ENCODE measurements at places on chromosomes 5 and 9.

- DNase-seq, result no peak
Observed at GRCh38 chr9:5178126-5178805, 7.2 kb downstream of the INSL6 start.

GRCh38 chr9:127035423-127035822 lies 87.0 kb downstream of the ANGPTL2 start:
- no peak for DNase-seq

DNA sequence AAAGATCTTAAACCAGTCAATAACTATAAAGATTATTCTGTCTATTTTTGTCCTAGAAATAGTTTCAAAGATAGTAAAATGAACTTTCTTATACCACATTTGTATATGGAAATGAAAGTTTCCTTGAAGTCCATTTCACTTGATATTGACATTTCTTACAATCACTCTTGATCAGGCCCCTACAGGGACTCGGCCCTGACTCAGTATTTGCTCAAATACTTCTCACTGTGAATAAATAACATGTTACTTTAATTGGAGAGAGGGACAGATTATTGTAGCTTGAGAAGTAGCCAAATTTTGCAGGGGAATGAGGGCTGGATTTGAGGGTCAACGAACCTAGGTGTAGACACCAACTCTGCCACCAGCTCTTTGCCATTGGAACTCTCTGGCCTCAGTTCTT lies 25.6 kb upstream of the SMARCA2 start:
- no peak for DNase-seq

DNA sequence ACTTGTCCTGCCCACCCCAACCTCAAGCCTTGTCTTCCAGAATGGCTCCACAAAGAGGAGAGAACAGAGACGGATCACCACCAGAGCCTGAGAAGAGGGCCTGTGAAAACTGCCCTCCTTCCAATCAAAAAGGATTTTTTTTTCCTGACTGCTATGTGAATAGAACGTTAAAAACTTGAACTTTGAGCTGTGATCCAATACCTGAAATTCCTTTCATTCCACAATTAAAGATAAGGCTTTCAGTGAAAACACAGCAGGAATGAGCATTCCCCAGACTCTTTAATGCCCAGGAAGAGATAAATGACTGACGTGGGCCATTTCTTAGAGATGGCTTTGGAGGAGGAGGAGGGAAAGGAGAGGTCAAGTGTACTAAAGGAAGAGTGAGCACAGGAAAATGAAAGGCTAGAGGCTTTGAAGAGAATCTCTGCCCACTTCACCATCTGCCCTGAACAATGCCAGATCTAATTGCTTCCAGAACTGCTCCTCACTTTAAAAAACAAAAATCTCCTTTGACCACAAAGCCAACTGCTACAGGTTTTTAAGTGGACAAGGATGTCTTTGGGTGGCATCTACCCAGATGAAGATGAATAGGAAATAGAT lies 177.9 kb upstream of the MAP3K1 start:
- no peak for DNase-seq

DNA sequence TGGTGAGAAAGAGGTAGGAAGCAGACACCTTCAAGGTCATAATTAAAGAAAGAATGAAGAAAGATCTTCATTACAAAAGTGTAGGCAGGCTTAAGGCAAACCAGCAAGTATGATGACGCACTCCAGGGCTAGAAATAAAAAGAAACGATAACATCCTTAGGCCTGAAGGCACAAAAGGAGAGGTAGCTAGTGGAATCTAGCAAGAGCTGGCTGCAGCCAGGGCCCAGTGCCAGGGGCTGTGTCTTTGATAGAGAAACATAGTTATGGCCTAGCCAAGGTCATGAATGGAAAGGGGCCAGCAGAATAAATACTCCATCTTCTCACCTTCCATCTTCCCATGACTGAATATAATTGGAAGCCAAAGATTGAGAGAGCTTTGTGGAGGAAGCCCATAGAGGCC lies 6.8 kb upstream of the SH3TC2 start:
- no peak for DNase-seq

GRCh38 chr5:109191153-109191558 lies 218.6 kb downstream of the PJA2 start:
- DNase-seq, result no peak

DNA sequence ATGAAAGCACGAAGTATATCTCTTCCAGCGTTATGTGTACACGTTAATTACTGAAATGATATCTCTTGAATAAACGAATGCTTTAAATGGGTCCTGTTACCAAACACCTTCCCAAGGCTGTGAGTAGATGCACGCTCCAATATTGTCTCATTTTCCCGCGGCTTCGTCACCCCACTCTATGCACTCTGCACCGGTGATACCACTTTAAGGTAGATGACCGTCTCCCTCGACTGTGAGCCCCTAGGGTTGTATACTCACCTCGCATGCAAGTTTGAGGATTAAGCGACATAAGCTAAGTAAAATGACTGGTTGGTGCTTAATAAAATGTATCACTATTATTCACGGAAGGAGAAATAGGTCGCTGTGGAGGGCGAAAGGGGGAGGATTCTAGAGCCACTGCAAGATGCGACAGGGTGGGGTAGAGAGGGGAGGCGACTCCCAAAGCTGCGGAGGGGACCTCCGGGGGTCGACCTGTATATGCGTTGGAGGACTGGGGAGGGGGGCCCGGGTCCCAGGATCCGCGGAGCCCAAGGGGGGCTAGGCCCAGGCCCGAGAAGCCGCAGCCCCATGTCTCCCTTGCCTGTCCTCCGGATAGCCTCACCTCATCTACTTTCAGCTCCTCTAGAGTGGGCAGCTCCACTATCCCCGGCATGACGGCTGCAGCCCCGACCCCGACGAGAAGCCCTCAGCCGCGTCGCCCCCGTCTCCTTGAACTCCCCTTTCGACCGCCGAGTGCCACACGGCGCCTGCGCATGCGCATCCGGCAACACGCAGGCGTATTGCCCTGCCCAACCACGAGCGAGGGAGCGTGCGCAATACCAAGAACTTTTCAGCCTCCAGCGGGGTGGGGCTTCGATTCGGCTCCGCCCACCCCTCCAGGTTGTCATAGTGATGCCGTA lies at the start of the genes MORN5 and NDUFA8:
Gene MORN5, plus strand, starts transcription at position 883 of the 899 bp plus-strand sequence. CDS start 65 bp downstream, outside the sequence.
Gene NDUFA8, minus strand, starts transcription at position 754 of the 899 bp plus-strand sequence. Its CDS starts 102 bp downstream, at position 652.
- peak; percentile 94 for DNase-seq

DNA sequence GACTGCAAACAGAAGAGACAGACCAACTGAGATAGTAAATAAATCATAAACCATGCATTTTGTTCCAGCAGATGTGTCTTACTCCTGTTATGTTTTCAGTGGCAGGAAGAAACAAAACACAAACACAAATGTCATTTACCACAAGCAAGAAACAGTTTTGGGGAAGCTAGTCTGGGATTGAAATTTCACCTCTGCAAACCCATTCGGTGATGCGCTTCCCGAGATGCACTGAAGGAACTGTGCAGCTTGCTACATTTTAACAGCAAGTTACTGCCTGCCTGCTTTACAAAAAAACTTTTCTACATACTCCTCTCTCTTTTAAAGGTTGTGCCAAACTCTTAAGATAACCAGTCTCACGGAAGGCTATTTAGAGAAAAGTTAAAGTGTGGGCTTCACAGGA lies 3.2 kb downstream of the MACROH2A1 start:
- DNase-seq, result no peak

Data from CD8-positive, alpha-beta memory T cell (primary cell).